ENCODE measurements at places on chromosomes 12 and 14.

DNA sequence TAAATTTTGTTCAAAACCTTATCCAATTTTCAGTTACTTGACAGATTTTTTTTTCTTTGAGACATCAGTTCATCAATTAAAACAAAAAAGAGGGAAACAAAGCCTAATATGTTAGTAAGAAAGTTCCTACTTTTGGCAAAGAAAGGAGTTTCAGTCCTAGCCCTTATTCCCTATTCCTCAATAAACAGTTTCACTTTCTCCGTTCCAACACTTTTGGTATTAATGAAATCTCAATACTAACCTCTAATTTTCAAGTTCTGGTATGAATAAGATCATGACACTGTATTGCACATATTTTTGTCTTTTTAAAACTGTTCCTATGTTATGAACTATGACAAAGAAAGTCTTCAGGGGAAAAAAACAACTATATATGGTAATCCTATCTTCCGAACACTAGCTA is 48.4 kb downstream of the RPS6KA5 start:
- no peak for DNase-seq

DNA sequence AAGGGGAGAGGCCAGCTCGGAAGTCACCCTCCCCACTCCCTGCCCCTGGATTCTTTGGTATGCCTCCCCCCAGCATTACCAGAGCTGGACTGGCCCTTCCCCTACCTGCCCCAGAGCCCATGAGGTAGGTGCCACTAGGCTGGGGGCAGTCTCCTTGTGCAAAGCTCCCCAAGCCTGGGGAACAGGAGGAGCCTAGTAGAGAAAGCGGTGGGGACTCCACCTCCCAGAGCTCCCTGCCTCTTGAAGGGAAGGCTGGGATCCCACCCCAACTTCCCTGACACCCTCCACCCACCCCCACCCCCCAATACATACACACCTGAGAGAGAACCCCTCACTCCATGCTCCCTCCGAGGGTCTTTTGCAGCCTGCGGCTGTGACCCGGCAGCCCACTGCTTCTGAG is 30.4 kb downstream of the FIGNL2 start:
- no peak for DNase-seq

- DNase-seq = no peak
These were observed 68.6 kb downstream of the DNAH10 start for GRCh38 chr12:123830675-123831074.

GRCh38 chr14:73397810-73398209 is 60.5 kb downstream of the NUMB start:
- DNase-seq = no peak

GRCh38 chr14:69005432-69006148 is 26.5 kb upstream of the ACTN1 start:
- no peak for DNase-seq

DNA sequence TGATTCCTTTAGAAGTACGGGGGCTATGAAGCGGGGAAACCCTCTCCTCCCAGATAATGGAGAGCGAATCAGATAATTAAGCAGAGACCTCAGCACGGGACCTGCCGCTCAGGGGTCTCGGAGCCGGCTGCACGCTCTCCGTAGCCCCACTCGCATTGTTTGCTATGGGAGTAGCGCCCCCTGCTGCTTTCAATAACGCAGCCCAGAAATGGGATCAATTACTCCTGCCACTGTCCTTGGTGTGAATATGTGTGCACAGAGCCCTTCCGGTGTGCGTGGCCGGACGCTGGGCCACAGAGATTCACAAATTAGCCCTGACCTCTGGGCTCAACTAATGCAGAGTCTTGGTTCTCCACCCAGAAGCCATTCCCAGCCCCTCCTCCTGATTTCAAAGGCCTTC is 76.4 kb upstream of the TMEM132C start:
- no peak for DNase-seq

- DNase-seq = no peak
These were observed 17.4 kb downstream of the P2RX4 start for GRCh38 chr12:121227294-121227693.

DNA sequence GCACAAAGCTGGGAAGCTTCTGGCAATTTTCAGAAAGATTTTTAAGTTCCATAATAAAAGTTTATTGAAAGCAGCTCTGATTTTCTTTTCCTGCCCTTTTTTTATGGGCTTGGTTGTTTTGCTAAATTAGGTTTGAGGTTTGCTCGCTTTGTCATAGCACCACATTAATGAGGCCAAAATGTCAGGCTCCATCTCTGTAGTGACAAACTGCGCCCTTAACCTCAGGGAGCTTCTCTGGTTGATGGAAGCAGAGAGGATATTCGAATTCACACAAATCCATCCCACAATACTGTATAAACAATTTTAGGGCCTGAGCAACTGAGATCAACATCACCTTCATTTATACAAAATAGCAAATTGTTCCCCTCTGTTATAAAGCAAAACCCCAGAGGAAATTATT is 342.6 kb upstream of the TMPO start:
- no peak for DNase-seq

All from stimulated activated CD4-positive, alpha-beta T cell treated with anti-CD3 and anti-CD28 coated beads, Interleukin-12 subunit alpha, Interleukin-12 subunit beta, amount 100 ng/mL, for 48 hours (primary cell).